Stimulated activated CD8-positive, alpha-beta memory T cell treated with anti-CD3 and anti-CD28 coated beads, Interleukin-12 subunit alpha, Interleukin-12 subunit beta, amount 100 ng/mL, for 1 hour (primary cell): ENCODE measurements at places on chromosomes 5 and 9.

DNA sequence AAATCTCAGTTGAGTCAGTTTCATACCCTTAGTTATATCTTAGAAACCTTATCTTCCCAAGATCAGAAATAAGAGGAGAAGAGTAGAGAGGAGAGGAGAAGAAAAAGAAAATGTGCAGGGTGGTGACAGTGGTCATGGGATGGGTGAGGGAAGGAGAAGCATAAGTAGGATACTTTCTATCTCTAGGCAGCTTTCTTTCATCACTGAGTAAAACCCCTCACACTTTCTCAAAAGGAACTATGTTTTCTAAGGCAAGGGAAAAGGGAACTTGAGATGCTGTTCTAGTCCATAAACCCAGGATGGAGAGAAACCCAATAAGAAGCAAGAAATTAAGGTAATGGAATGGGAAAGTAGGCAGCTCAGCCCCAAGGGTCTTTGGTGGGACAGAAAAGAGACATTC lies 225.3 kb downstream of the MCTP1 start:
- no peak for DNase-seq

DNA sequence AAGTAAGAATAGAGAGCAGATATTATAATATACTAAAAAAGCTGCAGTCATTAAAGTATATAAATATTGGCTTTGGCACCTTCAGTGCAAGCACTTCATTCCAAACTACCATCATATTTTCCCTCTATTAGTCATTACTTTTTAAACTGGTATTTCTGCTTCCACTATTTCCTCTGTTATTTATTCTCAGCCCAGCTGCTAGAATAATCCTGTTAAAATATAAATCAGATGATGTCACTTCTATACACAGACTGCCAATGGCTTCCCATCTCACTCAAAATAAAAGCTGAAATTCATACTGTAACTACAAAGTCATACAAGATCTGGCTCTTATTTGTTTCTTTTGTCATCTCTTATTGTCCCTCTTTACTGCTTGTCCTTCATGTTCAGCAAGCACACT lies 432.9 kb downstream of the TLE4 start:
- DNase-seq: no peak

GRCh38 chr5:111254613-111255012 lies 30.4 kb downstream of the CAMK4 start:
- DNase-seq: no peak

- no peak for DNase-seq
Measured at GRCh38 chr5:84381502-84382362, 2.9 kb downstream of the EDIL3 start.
